ENCODE measurements at places on chromosomes 6 and 20.

DNA sequence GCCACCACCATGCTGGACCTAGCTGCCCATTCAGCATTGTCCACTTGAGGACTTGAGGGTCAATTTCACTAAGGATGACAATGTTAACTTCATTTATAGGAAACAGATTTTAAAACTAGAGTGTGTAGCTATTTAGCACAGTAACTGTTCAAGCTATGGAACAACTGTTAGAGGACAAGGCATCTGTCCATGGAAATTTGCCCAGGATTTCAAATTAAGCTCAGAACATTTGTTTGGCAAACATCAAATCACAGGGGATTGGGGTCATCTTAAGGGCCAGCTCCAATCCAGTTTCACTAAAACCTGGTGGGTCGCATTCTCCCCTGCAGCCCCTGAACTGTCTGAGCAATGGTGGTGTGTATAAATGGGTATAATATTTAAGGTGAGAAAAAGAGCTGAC lies 35.1 kb downstream of the PM20D2 start:
- DNase-seq, result no peak

DNA sequence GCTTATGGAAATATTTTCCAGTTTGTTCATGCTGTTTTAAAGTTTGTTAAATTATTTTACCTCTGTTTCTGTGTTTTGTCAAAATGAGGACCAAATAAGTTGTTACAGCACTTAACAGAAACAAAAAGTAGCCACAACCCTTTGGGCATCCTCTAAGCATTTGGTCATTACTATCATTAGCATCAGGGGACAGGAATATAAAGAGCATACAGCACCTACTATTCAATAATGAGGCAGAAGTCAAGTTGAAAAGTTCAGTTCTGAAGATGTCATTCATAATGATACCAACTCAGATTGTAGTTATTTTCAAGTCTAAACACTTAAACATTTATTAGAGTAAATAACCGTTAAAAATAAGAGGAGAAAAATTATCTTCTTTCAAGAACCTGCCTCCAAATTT lies 862.3 kb upstream of the FLRT3 start:
- DNase-seq, result no peak

DNA sequence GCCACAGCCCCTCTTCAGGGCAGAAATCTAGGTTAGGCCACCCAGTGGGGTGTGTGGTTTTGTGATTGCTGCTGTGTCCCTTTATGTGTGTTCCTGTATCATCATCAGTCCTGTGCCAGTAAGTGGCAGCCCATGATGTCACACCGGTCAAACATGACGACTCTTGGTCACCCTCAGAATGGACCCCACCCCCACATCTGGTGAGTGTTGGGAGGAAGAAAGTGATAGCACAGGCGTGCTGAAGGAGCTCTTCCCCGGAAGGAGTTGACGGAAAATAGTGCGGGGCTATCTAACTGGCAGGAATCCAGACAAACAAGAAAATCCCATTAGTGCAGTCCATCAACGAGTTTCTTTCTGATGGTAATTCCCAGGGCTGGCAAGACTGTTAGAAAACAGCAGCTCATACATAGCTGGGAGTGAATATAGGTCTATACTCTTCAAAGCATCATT lies 33.4 kb upstream of the IL17A start:
- no peak for DNase-seq

- peak; percentile 52 for DNase-seq
Measured at GRCh38 chr6:41306187-41306854, 19.8 kb upstream of the TREM1 start.

DNA sequence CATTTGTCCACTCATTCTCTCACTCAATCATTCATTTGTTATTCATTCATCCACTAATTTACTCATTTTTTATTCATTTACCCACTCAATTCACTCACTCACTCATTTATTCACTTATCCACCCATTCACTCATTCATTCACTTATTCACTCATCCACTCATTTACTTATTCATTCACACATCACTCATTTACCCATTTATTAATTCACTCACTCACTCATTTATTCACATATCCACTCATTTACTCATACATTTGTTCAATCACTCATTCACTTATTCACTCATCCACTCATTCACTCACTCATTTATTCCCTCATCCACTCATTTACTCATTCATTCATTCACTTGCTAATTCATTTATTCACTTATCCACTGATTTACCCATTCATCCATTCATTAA lies 129.1 kb downstream of the TTLL2 start:
- no peak for DNase-seq

DNA sequence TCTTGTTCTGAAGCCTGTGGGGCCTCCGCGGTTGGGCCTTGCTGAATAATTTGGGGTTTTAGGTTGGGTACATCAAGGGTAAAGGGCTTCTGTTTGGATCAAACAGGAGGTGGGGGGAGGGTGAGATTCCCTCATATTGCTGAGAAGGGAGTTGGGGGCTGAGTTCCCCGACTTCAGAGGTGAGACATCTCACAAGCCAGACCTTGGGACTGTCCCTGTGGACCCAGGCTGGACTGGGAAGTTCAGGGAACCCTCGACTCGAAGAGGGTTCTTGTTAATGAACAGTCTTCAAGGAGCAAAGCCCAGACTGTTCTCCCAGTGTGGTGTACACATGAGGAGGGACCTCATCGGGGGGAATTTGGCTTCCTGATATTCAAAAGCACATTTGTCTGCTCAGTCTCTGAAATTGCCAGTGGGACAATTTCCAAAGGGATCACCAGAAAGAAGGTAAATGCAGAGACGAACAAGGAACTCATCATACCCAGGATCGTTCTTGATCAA lies 118.5 kb downstream of the SYCP2 start:
- DNase-seq, result no peak

DNA sequence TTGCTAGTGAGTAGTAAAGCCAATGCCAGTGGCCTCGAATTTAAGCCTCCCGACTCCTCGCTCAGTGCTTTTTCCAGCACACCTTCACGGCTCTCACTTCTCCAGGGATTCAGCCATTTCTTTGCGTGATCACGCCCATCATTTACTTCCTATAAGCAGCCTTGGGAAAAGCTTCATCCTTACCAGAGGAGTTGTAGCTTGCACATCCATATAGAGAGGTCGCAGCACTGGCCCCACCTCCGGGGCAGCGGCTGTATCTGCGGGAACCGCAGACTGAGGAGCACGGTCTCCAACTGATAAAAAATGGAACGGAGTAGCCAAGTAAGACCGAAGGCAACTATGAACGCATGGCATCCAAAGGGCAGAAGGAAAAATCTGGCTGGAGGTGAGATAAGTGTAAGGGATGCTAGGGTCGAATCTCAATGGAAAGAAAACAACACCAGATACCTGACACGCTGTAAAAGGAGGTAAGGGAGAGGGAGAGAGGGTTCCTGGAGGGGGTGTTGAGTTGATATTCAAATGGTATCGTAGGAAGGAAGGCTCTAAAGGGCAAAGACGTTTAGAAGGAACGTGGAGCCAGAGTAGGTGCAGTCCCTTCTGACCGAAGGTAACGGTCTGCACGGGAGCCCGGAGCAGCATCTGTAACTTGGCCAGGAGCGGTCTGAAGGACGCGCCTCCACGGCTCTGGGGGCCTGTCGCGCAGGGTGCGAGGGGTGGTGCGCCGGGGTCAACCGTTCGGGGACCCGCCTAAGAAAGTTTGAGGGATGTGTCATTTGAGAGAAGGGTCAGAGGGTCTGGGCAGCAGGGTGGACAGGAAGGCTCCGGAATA lies 640 bp downstream of the NFS1 start:
- DNase-seq, result no peak

DNA sequence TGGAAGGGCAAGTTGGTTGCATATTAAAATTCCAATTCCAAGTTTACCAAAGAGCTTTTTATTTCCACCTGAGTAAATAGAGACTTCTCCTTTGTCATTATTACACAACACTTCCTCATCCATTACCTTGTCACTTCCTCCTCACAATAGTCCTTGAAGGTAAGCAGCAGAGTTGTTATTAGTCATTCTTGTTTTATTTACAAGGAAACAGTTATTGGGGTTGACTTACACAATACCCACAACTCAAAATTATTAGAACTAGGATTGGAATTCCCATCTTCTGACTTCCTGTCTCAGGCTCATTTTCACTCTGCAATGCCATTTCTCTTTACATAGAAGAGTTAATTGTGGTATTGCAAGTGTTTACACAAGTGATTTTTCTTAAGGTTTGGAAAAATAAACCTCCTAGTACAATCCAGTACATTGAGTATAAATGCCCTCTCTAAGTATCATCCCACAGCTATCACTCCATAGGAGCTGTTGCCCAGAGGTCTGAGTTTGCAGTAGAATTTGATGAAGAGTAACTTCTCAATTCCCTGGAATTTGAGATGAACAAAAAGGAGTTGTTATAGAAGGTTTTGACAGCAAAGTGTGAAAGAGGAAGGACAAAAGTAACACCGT lies 28.9 kb upstream of the MTRF1L start:
- DNase-seq, result no peak

DNA sequence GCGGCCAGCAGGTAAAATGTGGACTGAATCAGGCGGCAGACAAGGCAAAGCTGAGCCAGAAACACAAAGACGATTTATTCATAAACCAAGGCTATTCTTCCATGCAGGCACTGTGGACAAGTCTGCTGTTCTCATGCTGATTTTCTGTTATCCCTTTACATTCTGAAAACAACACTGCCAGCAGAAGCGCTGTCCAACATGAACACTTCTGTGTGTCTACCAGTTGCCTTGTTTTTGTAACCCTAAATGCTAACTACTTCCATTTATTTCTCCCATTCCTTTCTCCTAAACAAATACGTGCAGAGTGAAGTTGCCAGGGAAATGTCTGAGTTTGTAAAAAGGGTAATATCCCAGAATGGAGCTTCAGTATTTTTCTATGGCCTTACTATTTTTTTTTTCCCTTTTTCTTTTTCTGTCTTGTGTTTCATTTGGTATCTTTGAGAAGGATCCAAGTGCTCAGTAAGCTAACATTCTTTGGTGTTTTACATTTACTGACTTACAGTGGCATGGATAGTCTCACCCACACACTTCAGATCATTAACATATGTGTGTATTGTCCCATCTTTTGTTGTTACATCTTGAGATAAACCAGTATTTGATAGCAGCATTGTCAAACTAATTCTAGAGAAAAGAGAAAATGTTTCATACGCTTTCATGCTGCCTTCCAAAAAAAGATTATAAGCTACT lies 1308.9 kb upstream of the MAP3K7 start:
- DNase-seq, result no peak

- no peak for DNase-seq
Measured at GRCh38 chr6:90290811-90291420, 5.7 kb downstream of the BACH2 start.

DNA sequence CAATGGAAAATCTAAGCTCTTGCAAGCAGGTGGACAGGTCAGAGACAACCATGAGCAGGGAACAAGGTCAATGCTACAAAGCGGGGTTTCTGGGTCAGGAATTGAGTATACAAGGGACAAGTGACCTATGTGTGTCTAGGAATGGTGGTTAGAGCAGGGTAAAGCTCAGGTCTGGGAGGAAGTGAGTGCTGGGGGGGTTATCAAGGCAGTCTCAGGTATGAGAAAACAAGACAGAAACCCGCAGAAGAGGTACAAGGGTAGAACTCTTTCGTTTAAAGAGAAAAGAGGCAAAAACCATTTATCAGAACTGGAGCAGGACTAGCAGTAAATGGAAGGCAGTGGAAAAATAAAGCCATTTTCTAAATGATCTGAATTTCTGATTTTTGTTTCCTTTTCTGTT lies 298.4 kb downstream of the ALDH8A1 start:
- no peak for DNase-seq

- no peak for DNase-seq
Measured at GRCh38 chr20:49285813-49286494, 8.1 kb upstream of the ZNFX1 start.

GRCh38 chr20:32681175-32682084 lies 7.7 kb upstream of the C20orf203 start:
- DNase-seq, result no peak

GRCh38 chr6:140970485-140970884 lies 1162.2 kb upstream of the GJE1 start:
- no peak for DNase-seq

DNA sequence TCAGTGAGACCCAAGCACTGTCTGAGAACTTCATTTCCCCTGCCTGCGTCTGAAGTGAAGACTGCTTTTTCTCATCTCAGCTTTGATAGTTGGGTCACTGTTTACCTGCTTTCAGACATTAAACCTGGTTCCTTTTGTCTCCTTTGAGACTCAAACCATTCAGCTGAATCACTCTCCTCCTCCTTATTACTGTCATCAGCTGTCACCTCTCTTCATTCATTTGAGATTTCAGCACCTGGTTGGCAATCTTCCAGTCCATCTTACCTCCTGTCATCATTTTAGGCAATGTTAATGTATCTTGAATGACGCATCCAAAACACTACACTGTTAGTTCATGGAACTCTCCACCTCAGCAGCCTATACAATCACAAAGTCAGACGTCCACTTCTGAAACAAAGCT lies 34.3 kb upstream of the SOX4 start:
- no peak for DNase-seq

DNA sequence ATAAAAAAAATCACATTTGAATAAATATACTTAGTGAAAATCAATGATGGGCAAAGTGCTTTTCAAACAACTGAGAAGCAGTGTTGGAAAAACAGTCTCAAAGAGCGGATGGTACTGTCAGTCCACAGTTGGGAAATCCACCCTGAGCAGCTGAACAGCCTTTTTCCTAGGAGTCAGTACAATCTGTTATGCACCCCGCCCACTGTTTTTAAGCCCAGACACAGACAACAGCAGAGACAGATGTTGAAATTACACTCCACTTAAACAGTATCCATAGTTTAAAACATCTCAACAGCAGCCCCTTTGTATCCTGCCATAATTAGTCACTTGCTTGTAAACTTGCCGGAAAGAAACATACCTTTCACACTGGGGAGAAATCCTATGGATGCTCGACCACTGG lies 372 bp downstream of the KIAA0408 start:
- DNase-seq, result no peak

GRCh38 chr6:93086351-93086750 lies 333.0 kb downstream of the EPHA7 start:
- DNase-seq, result no peak

- no peak for DNase-seq
Measured at GRCh38 chr6:4282926-4283325, 147.6 kb upstream of the ECI2 start.

GRCh38 chr20:32033316-32033715 lies 18.7 kb upstream of the HCK start:
- DNase-seq, result no peak

- DNase-seq, result peak; percentile 23
Measured at GRCh38 chr6:53956068-53956711, 155.1 kb upstream of the MLIP start.

Measured in activated CD4-positive, alpha-beta T cell treated with anti-CD3 and anti-CD28 coated beads, Interleukin-2, amount 50 U/mL, for 16 hours (primary cell).